Stimulated activated CD4-positive, alpha-beta T cell treated with anti-CD3 and anti-CD28 coated beads, Interleukin-12 subunit alpha, Interleukin-12 subunit beta, amount 100 ng/mL, for 4 hours (primary cell): ENCODE measurements at places on chromosomes 4 and X.
A peak's percentile ranks its signal among the peaks of the same experiment; 100 is the strongest.

DNA sequence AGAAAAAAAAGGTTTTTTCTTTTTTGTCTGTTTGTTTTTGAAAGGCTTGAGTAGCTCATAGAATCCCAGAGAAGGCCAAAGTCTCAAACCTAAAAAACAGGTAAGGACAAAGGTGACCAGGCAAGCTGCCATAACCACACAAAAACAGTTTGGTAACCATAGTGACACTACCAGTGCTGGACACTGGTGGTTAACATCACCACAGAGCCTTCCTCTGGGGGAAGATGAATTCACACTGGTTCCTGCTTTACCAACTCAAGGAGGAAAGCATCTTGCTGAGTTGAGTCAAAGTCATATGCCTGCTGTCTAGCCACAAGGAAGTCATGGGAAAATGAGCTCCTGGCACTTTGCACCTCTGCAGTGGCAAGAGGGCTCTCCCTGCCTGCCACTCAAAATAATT, 32.5 kb downstream of the IDS start:
- no peak for DNase-seq

GRCh38 chr4:173288296-173288695, 45.9 kb downstream of the HMGB2 start:
- peak; percentile 66 for DNase-seq

DNA sequence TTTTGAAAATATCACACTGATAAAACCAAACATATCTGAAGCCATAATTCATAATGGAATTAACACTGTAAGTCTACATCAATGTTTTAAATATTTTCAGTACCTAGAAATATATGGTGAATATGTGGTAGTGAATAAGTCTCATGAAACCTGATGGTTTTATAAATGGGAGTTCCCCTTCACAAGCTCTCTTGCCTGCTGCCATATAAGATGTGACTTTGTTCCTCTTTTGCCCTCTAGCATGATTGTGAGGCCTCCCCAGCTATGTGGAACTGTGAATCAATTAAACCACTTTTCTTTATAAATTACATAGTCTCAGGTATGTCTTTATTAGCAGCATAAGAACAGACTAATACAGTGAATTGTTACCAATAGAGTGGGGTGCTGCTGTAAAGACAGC, 536.8 kb upstream of the GALNT7 start:
- no peak for DNase-seq

- no peak for DNase-seq
These were observed 485.0 kb upstream of the FAT1 start for GRCh38 chr4:187208651-187209050.
